ENCODE measurements at places on chromosomes 3 and 15.

GRCh38 chr3:151675858-151676615 is 57.7 kb upstream of the AADACL2 start:
- no peak for DNase-seq

- no peak for DNase-seq
Measured at GRCh38 chr15:98727115-98728040, 79.0 kb downstream of the IGF1R start.

- no peak for DNase-seq
Measured at GRCh38 chr3:21894459-21895340, 143.7 kb upstream of the ZNF385D start.

DNA sequence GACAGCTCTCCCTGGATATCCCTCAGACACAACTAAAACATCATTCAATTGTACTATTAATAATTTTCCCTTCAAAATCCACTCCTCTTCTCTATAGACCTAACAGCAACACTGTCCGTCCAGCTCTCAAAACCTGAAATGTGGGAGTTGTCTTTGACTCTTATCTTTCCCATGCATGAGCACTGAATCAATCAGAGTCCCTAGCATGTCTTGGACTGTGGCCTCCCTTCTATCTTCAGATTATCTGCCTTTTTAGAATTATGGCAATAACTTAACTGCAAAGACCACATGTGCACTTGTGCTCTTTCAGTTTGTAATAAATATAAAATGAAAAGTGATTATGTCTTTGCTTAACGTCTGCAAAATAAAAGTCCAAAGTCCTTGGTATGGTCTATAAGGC is 107.0 kb downstream of the UBE3A start:
- no peak for DNase-seq

- DNase-seq = no peak
Measured at GRCh38 chr3:45100981-45101407, 45.2 kb downstream of the CDCP1 start.

- DNase-seq = no peak
Measured at GRCh38 chr3:54176106-54176505, 53.8 kb downstream of the CACNA2D3 start.

DNA sequence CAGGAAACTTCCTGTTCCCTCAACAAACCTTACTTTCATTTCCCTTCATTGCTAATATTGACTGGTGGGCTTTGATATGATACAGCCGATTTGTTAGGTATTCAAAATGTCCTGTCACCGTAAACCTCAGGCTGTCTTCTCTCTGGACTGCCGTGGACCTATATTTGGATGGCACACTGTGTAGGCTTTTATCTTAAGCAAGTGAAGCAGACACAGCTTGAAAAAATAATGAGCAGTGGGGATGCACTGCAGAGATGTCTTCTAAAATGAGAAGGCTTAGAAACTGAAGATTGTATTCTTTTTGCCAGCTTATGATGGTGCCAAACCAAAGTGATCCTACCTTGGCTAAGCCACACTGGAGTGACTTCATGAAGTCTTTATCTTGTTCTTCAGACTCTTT is 266.3 kb downstream of the NR1D2 start:
- no peak for DNase-seq

GRCh38 chr3:8705575-8705974 is 28.0 kb upstream of the CAV3 start:
- DNase-seq = no peak

DNA sequence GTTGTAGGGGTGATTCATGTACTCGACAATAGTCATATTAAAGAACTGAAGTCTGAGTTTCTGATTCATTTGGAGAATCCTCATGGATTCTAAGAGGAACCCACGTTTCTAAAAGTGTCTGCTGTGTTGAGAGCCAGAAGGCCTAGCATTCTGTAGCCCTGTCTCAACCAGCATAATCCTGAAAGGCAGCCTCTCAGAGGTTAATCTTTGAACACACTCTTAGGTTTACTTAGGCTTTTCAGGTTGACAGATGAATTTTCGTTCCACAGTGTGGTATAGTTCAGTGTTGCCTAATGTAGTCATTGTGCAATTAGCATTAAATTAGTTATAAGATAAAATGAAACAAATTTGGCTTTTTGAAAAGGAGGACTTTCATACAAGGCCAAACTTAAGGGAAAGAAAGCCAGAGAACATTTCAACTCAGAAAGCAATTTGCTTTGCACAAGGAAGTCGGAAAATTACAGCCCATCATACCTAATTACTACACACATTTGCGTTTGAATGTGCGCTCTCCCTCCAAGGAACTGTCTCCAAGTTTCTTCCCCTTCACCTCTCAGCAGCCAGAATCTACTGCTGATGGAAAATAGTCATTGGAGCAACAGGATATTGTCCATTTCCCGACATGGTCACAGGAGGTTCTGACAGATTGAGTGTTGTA is 42.0 kb downstream of the AGBL1 start:
- DNase-seq = no peak

DNA sequence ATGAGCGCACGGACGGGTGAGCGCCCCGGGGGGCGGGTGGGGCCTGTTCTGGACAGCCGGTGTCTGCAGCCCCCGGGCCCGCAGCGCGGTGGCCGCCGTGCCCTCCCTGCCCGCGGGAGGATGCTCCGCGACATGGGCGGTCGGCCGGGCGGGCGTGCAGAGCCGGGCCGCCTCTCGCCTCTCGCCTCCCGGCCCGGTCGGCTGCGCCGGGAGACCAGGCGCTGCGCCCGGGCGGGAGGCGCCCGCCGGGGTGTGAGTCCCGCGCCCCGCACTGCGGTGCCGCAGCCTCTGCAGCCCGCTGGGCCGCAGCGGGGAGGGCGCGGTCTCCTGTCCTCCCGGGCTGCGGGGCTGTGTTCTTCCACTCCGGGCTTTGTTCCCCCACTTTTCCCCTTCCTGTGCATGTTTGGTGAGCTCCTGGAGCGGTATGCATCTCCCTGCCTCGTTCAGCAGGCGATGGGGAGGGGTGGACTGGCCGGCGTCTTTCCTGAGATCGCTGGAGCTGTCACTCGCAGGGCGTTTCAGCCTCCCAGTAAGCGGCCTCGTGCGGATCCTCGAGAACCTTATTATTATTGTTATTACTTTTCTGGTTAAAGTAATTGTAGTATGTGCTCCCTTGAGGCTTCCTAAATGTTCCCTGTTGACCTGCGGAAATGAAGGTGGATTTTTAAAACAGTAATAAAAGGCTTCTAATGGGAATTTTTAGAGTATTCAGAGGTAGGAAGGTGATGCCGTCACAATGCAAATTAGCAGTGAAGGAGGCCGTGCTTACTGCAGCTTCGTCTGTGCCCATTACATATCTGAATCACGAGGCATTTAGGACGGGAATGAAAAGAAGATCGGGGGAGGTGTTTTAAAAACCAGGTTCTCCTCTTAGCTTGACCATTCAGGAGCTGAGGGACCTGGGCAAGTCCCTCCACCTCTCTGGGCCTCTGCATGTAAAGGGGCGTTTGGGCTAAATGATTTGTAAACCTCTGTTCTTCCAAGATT is 593 bp downstream of the TMOD2 start:
- DNase-seq = no peak

DNA sequence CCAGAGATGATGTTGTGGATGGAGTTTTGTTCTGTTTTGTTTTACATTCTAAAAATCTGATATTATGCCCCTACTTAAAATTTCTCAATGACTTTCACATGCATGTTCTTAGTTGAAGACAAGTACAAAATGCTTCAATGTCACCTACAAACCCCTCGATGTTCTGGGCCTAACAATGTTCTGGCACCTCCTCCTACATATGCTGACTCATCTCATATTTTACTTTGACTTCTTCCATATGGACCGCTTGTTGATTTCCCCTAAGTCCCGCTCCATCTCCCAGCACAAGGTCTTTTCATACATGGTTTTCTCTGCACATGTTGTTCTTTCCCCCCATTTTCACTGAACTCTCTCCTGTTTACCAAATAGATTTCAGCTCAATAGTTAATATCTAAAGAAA is 441.4 kb downstream of the CNTN6 start:
- no peak for DNase-seq

- DNase-seq = no peak
Measured at GRCh38 chr3:57078344-57078634, 17.8 kb downstream of the SPATA12 start.

- no peak for DNase-seq
Measured at GRCh38 chr3:16300307-16300706, 35.3 kb downstream of the OXNAD1 start.

GRCh38 chr15:70351391-70351790 is 253.7 kb upstream of the TLE3 start:
- no peak for DNase-seq

DNA sequence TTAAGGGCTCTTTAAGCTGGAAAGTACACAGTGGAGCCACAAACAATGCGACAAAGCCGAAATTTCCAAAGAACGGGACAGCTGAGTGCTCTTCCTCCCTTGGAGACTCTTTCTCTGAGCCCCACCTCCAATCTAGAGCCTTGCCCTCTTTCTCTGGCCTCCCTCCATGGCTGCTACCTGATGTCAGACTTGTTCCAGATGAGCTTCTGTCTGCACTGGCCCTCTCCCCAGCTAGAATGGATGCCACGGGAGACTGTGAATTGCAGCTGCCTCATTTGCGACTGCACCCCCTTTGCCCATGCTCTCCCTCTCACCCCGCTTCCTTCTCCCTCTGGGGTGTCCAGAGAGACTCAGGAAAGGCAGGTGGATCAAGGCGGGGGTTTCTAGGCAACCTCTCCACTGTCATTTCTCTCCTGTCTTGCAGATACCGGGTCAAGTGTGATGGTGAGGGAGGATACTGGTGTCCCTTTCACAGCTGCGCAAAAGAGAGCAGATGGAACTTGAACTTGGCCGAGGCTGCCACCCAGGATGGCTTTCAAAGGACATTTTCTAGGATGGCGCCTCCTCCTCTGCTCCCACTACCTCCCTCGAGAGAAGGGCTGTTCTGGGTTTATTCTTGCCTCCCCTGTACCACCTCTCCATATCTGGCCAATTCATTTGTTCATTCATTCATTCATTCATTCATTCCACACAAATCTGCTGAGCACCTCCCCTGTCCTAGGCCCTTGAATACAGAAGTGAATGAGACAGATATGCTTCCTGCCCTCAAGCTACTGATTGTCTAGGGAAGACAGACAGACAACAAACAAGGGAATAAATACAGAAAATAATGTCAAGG is 12.8 kb downstream of the ATP2B2 start:
- DNase-seq = no peak

GRCh38 chr3:11059090-11059798 is 66.7 kb downstream of the SLC6A1 start:
- DNase-seq = no peak

All from activated naive CD4-positive, alpha-beta T cell (primary cell).